ENCODE measurements at places on chromosomes 2 and 18. TPM values are rescaled to one million over a fixed set of nuclear protein-coding genes. Genes with fewer than 3 reads are reported as not detected.

Gene RNF152
- total RNA-seq: 2.2 TPM

Gene SCN7A
- total RNA-seq: 0.19 TPM

Gene IL18R1
- total RNA-seq: not detected

Gene ZBTB7C
- 0.23 TPM for total RNA-seq

DNA sequence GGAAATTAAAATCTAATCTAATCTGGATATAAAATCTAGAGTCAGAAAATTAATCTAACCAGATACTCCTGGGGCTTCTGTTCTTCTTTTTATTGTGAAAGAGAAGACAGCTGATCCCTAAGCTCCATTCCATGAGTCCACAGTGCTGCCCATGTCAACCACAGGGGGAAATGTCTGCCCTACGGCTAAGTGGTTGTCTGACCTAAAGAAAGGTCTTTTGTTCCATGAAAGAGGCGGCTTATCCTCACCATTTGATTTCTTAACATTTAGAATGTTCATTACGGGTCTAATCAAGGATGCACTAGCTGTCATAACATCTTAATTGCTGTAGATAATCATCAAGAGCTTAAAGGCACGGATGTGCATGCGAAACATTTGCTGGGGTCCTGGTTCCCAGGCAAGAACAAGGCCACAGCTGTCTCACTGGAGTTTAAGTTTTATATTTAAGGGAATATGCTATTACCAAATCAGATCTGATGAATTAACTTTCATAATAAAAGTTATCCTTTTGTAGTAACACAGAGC, 162.6 kb downstream of the PAX3 start:
- no peaks in the 10 kb centered on the region for H3K4me1 ChIP-seq
- no peaks in the 10 kb centered on the region for H3K36me3 ChIP-seq
- H3K27ac ChIP-seq: no peak overlapping the region
- DNase-seq: no peak
- H3K27me3 ChIP-seq: no peaks in the 10 kb centered on the region

- no peaks in the 10 kb centered on the region for H3K27me3 ChIP-seq
- H3K36me3 ChIP-seq: peaks cover 58% of the 10 kb centered on the region
- DNase-seq: no peak
These were observed 21.6 kb upstream of the C2orf42 start for GRCh38 chr2:70212298-70212932.
